ENCODE measurements at places on chromosomes 2 and 18.

GRCh38 chr18:57965246-57965645 lies 78.8 kb upstream of the NEDD4L start:
- DNase-seq = no peak

GRCh38 chr18:40489301-40489700 lies 1465.7 kb upstream of the PIK3C3 start:
- no peak for DNase-seq

GRCh38 chr2:11102466-11102865 lies 52.8 kb upstream of the SLC66A3 start:
- DNase-seq = no peak

GRCh38 chr2:219720956-219721355 lies 93.5 kb downstream of the SLC4A3 start:
- no peak for DNase-seq

DNA sequence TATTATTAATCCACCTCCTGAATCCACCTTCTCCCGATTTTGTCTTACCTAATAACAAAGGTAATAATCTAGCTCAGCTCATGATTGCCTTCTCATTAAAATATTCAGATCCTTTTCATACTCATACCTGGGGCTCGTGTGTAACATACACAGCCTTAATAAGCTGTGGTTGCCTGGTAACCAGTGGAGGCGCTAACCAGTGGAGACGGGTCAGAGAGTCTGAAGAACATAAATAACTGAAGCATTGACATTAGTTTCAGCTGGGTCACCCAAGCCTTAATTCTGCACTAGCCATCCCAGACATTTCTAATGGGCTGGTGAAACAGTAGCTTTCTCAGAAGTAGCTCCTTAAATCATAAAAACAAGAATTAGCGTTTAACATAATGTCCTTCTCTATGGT lies 14.8 kb upstream of the DTNA start:
- DNase-seq = no peak

DNA sequence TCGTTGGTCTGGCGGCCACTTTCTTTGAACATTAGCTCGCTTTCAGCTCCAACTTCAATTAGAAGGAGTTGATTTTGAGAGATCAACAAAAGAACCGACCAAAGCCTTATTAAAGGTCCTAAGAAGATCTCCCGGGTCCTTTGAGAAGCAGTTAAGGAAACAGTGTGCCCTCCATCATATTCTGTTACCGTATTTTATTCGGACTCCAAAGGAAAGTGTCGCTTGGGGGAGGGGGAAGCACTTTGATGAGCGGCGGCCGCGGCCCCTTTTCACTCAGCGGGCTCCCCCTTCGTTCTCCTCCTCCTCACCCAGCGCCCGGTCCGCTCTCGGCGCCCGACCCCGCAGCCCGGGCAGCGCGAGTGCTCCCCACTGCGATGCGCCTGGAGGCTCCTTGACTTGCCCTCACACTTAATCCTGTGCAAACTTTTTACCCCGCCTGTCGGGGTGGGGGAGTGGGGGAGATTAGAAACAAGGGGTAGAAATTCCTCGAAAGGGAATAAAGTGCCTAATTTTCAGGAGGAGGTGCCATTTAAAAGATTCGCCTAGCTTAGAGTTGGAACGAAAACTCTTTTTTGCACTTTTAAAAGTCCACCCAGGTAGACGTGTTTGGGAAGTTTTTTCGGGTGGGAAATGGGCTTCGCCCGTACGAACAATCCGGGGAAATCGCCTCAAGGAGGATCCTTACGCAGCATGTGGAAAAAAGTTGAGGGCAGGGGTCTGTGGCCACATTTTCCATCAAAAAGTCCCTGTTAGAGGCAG lies 1.2 kb upstream of the OTX1 start:
- no peak for DNase-seq

GRCh38 chr2:150669492-150669891 lies 182.0 kb upstream of the RND3 start:
- DNase-seq = no peak

DNA sequence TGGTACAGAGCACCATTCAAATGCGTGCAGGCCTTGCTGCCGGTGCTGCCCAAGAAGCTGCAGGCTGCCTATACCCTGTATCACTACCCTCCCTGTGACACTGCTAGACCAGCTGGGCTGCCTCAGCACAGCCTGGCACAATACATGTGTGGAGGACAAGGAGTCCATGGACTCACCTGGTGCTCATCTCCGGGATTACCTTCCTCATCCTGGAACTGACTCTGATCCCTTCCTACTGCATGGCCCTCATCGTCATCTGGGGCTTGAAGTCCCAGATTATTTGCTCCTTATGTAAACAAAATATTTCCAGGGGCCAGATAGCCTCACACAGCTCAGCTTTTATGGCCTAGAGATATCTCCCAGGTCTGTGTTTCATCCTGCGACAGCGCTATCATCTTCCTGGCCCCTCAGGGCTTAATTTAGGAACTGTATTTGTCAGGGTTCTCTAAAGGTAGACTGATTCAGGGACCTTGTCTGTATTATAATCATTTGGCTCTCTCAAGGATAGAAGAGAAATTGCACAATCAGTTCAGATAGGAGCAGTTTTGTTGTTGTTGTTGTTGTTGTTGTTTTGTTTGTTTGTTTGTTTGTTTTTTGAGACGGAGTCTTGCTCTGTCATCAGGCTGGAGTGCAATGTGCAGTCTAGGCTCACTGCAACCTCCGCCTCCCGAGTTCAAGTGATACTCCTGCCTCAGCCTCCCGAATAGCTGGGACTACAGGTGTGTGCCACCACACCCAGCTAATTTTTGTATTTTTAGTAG lies 42.9 kb downstream of the WDR75 start:
- DNase-seq = no peak

GRCh38 chr18:70028734-70029133 lies 81.1 kb upstream of the CD226 start:
- no peak for DNase-seq

Measured in esophagus squamous epithelium (tissue), 5 donors.